ENCODE measurements at places on chromosomes 1 and 21.

GRCh38 chr21:25343774-25344545 lies 263.3 kb downstream of the MRPL39 start:
- no peak for DNase-seq

DNA sequence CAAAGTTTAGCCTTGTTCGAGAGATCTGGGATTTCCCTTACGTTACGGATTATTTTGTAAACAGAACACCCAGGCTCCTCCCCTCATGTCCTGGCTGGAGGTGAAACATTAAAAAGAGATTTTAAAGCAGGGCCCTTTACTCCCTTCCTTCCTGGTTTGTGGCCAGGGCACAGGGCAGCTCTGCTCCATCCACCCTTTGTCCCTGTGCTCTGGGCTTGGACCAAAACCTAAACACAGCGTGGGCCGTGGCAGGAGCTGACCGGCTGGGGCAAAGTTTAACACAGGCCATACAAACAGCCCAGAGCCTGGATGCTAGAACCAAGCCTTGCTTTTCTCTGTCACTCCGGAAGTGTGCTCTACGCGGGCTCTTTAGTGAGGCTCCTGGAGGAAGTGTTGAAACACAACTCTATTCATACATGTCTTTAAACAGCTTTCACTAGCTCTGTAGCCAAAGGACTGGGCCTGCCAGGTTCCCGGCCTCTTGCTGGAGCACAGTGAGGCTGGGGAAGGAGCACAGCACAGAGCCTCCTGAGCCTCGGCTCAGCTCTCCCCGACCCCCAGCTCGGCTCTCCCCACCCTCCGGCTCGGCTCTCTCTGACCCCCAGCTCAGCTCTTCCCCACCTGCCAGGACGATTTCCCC lies 84.7 kb downstream of the PDE9A start:
- no peak for DNase-seq

DNA sequence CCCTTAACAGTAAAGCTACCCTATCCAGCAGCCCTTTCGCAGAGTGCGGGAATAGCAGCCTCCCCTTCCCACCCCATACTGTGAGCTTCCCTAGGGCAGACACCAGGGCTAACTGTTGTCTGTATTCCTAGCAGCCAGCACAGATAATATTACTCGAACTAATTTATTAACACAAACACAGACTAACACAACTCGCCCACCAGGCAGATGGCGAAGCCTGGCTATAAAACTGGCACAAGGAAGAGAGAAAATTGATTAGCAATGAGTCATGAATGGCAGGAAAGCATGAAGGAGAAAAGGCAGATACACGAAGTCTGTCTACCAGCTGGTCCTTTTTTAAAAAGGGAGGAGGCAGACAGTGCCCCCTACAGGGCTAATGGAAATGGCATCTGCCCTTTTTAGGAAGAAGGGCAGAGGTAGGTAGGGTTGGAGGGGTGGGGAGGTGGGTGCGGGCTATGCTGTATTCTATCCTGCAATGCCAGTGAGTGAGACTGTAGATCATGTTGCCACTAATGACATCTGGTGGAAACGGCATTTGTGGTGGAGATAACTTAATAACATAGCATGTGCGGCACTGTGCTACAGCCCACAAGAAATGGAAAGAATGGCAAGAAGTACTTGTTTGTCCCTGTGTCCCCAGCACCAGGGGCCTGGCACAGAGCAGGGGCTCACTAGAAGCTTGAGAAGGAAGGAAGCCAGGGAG lies 30.6 kb upstream of the CTPS1 start:
- DNase-seq = peak; percentile 80

DNA sequence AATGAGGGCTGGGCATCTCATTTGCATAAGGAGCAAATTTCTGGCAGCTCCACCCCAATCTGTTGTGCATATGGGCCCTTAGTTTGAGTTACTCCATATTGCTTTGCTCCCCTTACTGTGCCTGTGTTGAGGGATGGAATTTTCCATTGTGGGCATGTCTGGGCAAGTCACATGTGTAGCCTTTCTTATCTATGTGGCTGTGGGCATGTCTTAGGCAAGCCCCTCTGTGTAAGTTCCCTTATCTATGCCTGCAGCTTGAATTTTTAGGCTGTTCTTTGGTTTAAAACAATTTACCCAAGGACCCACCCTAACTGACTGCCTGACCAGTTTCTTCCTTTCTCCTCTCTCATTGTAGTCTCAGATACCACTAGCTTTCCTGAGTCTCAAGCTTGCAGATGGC lies 405.7 kb upstream of the NCAM2 start:
- no peak for DNase-seq

DNA sequence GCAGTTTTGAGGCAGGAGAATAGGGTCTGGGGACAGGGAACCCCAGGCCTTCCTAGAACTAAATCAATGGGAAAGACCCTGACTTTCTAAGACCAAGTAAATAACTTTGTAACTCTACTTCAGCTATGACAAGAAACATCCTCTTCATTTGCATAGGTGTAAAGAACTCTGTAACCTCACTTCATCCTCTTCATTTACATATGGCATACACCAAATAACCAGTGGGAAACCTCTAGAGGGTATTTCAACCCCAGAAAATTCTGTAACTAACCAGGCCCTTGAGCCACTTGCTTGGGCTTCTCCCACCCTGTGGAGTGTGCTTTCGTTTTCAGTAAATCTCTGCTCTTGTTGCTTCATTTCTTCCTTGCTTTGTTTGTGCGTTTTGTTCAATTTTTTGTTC lies 495.6 kb downstream of the SIPA1L2 start:
- DNase-seq = no peak

GRCh38 chr1:76942549-76942948 lies 75.3 kb downstream of the ST6GALNAC5 start:
- no peak for DNase-seq

DNA sequence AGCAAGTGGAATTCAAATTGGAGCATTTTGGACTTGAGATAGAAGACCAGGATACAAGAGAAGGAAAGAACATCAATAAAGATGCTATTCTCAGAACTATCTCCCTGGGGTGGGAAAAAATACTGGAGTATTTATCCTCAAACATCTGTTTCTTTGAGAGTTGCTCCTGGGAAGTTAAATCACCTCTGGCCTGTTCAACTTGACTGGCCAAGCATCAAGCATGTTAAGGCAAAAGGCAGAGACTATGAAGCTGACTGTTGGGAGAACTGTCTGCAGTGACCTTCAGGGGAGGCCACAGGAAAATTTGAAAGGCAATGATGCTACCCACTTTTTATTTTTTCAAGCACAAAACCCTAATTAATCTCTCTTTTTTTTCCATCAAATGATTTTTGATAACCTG lies 239.0 kb downstream of the NTNG1 start:
- no peak for DNase-seq

- DNase-seq = no peak
Observed at GRCh38 chr1:168372307-168372706, 91.6 kb downstream of the TBX19 start.

DNA sequence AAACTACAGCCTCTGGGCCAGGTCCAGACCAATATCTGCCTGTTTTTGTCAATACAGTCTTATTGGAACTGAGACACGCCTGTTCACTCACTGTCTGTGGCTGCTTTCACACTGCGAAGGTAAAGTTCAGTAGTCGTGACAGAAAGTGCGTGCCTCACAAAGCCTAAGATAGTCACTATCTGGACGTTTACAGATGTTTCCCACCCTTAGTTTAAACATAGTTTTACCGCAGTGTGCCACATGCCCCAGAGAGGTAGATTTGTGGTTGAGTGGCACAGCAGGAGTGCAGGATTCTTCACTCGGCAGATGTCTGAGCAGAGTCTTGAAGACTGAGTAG lies 61.9 kb downstream of the NFASC start:
- no peak for DNase-seq

- no peak for DNase-seq
Observed at GRCh38 chr1:170776777-170777176, 112.8 kb downstream of the PRRX1 start.

GRCh38 chr1:107357376-107357775 lies 216.5 kb downstream of the NTNG1 start:
- DNase-seq = no peak

- peak; percentile 72 for DNase-seq
Observed at GRCh38 chr1:24688621-24689195, 45.6 kb downstream of the SRRM1 start.

GRCh38 chr1:93087532-93087931 lies 8.4 kb downstream of the MTF2 start:
- DNase-seq = no peak

DNA sequence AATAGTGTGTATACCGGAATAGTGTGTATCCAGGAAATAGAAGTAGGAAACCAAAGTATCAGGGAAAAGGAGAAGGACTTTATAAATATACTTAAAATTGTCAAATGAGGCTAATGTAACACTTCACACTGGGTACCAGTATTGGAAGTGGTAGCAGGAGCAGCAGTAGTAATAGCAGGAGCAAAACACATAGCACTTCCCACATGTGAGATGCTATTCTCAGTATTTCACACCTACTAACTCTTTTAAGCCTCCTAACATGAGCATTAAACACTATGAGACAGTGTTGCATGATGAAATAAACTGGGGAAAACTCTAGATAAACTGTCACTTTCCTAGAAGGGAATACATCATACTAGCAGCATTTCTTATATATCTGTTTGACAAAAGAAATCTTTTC lies 376.7 kb downstream of the VAV3 start:
- no peak for DNase-seq

- DNase-seq = no peak
Observed at GRCh38 chr1:205595435-205595834, 36.4 kb downstream of the ELK4 start.

DNA sequence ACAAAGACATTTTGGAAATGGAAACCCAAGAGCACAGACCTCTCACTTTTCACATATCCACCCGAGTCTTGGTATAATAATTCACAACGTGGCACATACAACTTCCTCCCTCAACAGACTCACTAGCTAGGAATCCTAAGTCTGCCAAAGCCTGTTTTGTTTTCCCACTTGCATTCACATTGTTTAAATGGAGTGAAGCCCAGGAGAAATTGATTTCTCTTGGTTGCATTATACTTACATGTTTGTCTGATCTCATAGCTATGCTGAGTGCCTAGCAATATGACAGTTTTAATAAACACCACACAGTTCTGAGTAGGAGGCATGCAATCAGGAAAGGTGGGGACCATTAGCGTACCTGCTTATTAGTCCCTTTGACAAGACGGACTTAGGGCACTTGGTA lies 348.6 kb upstream of the ADGRL4 start:
- no peak for DNase-seq

GRCh38 chr1:32094746-32095521 lies 12.9 kb upstream of the KPNA6 start:
- no peak for DNase-seq

- peak; percentile 76 for DNase-seq
Observed at GRCh38 chr1:86774305-86775295, 70.2 kb downstream of the SH3GLB1 start.

GRCh38 chr1:57129865-57130264 lies 164.1 kb upstream of the C8B start:
- no peak for DNase-seq

All from activated CD4-positive, alpha-beta T cell treated with anti-CD3 and anti-CD28 coated beads for 48 hours (primary cell).